Ascending aorta (tissue), 2 donors: ENCODE measurements at places on chromosomes 1 and 21. TPM values are rescaled to one million over a fixed set of nuclear protein-coding genes. Genes with fewer than 3 reads are reported as not detected.
A peak's percentile ranks its signal among the peaks of the same experiment; 100 is the strongest.

FNDC10 gene
- 1.8 TPM for total RNA-seq

CD1D gene
- not detected for total RNA-seq

OR2AK2 gene
- not detected for total RNA-seq

FCN3 gene
- 13.2 TPM for total RNA-seq

P3R3URF gene
- not detected for total RNA-seq

GCSAML gene
- not detected for total RNA-seq

PPIAL4G gene
- total RNA-seq = not detected

TNFRSF9 gene
- not detected for total RNA-seq

DNA sequence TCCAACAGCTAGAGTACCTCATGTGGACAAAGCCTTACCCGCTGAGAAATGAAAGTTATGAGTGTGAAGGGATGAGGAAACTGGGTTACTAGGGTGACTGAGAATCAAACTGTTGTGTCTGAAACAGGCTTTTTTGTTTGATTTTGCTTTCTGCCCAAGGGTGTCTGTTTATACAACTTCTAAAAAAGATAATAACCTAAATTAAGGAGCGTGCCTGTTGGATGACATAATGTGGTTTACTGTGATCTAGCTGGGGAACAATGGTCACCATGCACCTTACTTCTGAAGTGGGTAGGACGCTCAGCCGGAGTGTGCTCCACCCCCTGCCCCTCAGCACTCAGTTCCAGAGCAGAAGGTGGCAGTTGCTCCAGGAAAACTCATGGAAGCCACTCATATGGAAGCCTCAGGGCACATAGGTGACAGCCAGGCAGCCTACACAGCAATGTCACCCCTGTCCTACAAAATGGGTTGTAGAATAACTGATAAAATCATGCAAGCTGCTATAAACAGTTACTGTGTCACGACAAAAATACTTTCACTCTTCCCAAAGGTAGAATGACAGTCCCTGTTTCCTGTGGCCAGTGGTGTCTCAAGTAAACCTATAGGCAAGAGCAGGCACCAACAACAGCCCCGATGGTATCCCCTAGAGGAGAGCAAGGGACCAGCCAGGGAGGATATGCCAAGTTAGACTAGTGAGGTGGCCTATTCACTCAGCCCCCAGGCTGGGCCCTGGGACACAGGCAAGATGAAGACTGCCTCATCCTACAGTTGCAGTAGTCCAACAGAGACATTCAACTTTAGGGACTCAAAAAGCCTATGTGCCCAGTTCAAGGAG is 29.3 kb downstream of the SIPA1L2 start:
- no peaks in the 10 kb centered on the region for H3K36me3 ChIP-seq
- H3K27ac ChIP-seq = no peak overlapping the region
- no peak overlapping the region for H3K4me3 ChIP-seq
- no peaks in the 10 kb centered on the region for H3K27me3 ChIP-seq

GRCh38 chr21:45250914-45251634 is 36.6 kb downstream of the POFUT2 start:
- H3K4me1 ChIP-seq = peaks cover 4% of the 10 kb centered on the region
- no peak overlapping the region for H3K27ac ChIP-seq
- H3K27me3 ChIP-seq = no peaks in the 10 kb centered on the region
- H3K4me3 ChIP-seq = no peak overlapping the region
- no peaks in the 10 kb centered on the region for H3K36me3 ChIP-seq
- DNase-seq = no peak

- no peak overlapping the region for H3K4me3 ChIP-seq
- no peaks in the 10 kb centered on the region for H3K36me3 ChIP-seq
- DNase-seq = no peak
- H3K27ac ChIP-seq = no peak overlapping the region
- H3K27me3 ChIP-seq = no peaks in the 10 kb centered on the region
- H3K4me1 ChIP-seq = no peaks in the 10 kb centered on the region
These were observed 822.8 kb downstream of the BRINP3 start for GRCh38 chr1:189654906-189655305.

- H3K27me3 ChIP-seq = no peaks in the 10 kb centered on the region
- H3K4me1 ChIP-seq = no peaks in the 10 kb centered on the region
- H3K36me3 ChIP-seq = no peaks in the 10 kb centered on the region
These were observed 24.1 kb upstream of the ARHGEF11 start for GRCh38 chr1:157069601-157070000.

DNA sequence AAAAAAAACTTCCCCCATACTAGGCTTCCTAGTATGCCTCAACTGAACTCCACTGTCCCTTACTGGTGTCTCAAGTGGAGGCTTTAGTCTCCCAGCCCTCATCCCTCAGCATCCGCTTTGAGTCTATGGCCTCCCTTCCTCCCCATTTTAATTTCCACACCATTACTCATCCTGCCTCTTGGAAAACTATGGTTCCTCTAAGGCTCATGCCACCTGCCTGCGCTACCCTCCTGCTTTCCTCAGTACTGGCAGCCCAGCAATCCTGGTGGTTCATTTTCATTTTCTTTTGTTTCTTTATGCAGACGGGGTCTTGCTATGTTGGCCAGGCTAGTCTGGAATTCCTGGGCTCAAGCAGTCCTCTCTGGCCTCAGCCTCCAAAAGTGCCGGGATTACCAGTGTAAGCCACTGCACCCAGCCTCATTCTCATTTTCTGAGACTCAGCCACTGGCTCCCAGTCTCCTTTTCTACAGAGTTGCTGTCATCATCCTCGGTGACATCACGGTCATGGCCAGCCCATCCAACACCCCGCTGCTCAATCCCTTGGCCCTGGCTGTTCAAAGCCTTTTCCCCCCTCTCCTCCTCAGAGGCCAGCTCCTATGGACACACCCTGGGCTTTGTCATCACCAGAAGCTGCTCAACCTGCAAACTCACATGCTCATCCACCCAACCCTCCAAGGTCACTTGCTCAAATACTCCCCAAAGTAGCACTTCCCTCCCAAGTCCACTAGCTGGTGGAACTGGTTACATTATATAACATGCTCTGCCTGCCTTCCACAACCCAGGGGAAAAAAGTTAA is 2.3 kb upstream of the PMVK start:
- H3K4me1 ChIP-seq = no peaks in the 10 kb centered on the region
- DNase-seq = no peak
- no peak overlapping the region for H3K4me3 ChIP-seq
- peak overlapping the region; percentile 98 for H3K27ac ChIP-seq
- no peaks in the 10 kb centered on the region for H3K27me3 ChIP-seq
